ENCODE measurements at places on chromosomes 11 and 22.
A peak's percentile ranks its signal among the peaks of the same experiment; 100 is the strongest.

GRCh38 chr11:2833051-2833715 lies 52.4 kb downstream of the CDKN1C start:
- DNase-seq: no peak

GRCh38 chr11:134207538-134208239 lies 16.1 kb downstream of the NCAPD3 start:
- DNase-seq: no peak

DNA sequence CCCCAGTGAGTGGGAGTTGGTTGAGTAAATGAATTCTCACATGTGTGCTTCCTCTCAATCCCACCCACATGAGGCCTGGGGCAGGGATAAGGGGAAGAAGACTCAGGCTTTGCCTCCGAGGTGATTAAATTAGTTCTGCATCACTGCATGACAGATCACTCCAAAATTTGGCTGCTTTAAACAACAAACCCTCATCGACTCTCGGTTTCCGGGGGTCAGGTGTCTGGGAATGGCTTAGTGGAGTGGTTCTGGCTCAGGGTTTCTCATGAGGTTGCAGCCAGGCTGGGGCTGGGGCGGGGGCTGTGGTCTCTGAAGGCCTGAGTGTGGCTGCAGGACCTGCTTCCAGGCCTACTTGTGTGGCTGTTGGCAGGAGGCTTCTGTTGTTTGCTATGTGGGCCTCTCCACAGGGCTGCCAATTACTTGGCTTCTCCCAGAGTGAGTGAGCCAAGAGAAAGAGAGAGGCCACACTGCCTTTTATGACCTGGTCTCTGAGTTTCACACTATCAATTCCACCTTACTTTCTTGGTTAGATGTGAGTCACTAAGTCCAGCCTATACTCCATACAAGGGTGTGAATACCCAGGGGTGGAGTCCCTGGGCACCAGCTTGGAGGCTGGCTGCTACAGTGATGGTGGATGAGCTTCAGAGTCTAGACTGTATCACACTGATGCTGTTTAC lies 15.9 kb downstream of the MOGAT2 start:
- DNase-seq: peak; percentile 75

DNA sequence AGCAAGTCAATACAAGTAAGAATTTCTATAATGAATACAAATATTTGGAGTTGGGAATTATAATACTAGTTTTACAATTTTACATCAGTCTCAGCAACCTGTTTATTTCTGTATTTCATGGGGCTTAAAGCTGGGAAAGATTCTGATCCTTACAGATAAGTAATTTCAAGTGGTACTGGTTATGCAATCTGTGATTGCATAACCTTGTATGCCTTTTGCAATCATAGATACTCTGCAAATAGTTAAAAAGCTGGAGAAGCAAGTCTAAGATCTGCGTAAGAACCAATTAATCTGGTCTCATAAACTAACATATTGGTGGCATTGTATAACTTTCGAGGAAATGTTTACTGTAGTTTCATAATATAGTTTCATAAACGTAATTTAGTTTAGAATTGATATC lies 198.3 kb upstream of the PGR start:
- no peak for DNase-seq

GRCh38 chr22:25375683-25376082 lies 156.2 kb downstream of the CRYBB2 start:
- no peak for DNase-seq

DNA sequence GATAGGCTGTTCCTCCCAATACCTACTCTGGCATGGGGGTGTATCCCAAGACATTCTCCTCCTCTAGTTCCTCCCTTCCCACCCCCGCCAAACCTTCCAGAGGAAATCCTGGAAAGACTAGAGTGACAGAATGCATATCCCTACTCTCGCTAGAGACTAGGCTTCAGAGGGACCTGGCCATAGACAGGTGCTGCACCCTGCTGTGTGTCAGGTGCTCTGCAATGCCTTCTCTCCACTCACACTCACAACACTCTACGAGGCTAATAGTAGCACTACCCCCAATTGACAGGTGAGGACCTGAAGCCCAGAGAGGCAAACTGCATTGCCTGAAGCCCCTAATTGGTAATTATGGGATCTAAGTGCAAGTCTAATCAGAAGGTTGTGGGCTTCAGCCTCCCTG lies 46.2 kb upstream of the LMO1 start:
- DNase-seq: peak; percentile 20

DNA sequence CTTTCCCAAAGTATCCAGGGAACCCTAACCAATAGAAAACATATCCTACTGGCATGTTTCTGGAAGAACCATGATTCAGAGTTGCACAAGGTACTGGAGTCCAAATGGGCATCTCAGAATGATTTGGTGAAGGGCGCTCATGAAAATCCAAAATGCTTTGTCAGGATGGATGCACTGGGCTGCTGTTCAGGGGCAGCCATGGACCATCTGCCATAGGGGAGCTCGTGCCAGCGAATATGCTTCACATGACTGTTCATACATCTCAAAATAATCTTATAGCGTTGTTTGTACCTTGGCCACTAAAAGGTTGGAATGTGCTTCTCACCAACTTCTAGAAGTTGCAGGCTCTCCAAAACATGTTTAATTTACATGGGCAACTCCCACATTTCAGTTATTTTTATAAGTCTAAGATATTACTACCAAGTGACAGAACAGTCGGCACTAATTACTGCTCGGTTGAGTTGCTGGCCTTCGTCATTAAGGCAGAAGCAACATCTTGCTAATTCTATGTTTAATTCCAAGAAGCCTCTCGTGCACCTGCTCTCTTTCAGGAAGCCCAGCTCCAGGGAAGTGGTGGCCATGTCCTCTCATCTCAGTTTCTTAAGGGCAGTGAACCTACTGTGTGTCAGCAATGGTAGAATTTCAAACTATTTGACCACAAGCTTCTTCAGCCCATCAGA lies 1497.7 kb downstream of the TBC1D22A start:
- DNase-seq: no peak

DNA sequence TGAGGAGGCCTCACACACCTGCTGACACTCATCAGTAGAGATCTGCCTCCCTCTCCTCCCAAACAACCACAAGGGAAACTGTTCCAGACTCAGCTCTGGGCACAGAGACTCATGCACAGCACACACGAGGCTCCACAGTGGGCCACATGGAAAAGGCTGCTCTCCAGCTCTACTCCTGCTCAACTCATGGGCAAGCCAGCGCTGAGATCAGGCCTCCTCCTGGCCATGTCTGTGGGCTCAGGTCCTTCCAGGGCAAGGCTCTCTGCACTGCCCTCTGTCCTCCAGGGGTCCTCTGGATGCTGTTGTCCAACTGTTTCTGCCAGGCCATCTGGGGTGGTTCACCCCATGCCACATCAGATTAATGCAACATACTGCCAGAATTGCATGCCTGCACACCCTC lies 46.0 kb downstream of the PLEKHA7 start:
- no peak for DNase-seq

DNA sequence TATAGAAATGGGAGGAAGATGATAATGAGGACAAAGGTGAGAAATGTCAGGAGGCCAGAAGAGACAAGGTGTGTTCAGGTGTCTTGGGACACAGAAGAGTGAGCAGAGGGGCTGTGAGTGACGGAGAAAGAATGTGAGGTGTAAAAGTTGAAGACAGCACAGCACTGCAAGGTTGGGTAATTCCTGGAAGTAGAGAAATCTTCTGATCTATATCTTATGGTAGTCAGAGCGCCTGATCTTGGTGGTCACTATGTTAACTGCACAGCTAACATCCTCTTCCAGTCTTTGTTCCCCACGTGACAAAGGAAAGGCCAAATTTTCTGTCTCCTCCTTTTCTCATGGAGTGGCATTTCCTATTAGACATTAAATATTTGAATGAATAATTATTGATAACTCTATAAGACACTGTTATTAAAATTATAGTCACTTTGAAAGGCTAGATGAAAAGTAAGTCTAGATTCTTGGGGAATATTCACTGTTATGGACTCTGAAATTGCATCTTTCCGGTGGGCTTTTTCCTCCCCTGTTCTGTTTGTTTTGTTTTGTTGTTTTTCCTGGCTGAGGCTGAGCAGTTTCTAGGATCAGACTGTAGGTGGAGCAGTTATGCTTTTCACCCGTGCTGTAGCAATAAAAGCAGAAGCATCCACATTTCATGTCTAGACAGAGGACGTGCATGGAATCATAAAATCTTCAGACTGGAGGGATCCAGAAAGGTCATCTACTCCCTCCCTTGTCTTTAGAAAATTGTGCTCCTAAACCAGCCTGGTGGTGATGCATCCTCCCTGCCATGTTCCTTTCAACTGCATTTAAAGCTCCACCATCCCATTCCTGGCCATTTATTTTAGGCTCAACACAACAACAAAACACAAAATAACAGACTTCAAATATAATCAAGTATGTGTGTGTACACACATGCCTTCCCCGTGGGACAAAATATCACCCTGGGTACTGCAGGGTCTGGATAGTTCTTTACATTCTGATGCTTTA lies 26.6 kb downstream of the SC5D start:
- peak; percentile 81 for DNase-seq

DNA sequence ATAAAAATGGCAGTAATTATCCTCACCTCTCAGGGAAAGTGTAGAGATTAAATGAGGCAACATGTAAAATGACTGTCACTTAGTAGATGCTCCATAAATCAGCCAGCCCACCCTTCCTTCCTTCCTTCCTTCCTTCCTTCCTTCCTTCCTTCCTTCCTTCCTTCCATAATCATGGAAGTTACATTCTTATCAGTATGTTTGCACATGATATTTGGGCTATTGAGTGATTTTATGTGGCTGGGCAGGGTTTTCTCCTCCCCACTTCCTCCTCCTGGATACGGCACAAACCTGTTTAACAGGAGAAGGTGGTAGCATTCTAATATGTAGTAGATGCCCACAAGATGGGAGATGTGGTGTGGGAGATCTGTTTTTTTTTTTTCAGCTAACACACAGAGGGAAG lies 11.9 kb downstream of the LYVE1 start:
- DNase-seq: no peak

- no peak for DNase-seq
Observed at GRCh38 chr22:35554297-35554845, 13.7 kb downstream of the RASD2 start.

DNA sequence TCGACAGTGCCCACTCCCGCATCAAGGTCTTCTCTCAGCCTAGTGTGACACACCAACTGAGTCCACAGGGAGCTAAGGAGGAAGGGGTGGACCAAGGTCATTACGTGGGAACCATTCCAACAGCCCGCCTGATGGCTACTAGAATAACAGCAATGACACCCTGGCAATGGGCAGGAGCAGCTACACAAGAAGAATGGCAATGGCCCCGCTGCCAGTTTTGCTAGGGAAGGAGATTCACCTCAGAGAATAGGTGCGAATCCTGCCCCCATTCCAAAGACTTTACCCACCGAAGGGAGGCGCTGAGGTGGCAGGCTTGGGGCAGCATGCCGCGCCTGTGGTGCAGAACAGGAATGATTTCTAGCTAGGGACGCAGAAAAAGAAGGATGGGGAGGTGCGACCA lies 9.1 kb downstream of the WT1 start:
- no peak for DNase-seq

GRCh38 chr11:4645974-4646373 lies 2.2 kb downstream of the OR51E1 start:
- no peak for DNase-seq

DNA sequence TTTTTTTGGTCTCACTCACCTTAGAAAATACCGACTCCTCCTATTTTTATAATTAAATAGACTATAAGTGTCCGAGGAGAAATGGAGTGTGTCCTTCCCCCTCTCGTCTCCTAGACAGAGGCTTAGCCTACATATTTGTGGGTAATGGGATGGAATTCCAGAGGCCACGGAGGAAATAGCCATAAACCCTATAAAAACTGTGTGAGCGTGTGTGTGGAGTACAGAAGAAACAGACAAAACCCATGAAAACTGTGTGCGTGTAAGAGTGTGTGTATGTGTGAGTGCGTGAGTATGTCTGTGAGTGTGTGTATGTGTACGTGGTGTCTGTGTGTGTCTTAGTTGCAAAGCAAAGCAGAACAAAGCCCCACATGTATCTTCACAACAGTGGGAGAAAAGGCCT lies 883.5 kb downstream of the OPCML start:
- no peak for DNase-seq

GRCh38 chr22:49905465-49905864 lies 12.8 kb downstream of the ALG12 start:
- DNase-seq: no peak

DNA sequence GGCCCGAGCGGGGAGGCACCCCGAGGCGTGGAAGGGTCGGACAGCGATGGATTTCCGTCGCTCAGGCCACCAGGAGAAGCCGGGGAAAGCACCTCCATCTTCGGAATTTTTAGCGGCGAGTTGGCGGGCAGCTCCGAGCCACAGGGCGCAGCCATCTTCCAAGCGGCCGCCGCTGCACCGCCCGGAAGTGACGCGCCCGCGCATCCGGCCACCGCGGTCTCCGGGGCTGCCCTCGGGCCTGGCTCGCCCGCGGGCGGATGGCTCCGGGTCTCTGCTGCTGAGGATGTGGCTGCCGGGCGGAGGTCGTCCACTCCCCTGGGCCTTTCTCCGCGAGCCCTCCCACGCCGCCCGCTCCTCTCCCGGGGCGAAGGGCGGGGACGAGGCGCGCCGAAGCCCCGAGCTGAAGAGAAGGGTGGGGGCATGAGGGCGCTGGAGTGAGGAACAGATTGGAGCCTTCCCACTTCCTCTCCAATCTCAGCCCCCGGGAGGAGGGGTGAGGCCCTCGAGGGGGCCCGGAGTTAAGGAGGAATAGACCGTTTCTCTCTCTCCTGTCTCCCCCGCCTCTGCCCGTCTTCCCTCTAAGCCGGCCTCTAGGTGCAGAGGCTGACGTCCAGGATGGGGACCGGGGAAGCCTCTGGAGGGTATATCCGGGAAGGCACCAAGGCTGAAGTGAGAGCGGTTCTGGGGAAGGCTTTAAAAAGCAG lies at the start of gene MSANTD2:
TSS of gene MSANTD2 (minus strand) at position 181 of the 704 bp plus-strand sequence. CDS start at position 155, 26 bp downstream.
- DNase-seq: peak; percentile 89

GRCh38 chr11:12233602-12233925 lies 123.2 kb downstream of the MICAL2 start:
- no peak for DNase-seq

DNA sequence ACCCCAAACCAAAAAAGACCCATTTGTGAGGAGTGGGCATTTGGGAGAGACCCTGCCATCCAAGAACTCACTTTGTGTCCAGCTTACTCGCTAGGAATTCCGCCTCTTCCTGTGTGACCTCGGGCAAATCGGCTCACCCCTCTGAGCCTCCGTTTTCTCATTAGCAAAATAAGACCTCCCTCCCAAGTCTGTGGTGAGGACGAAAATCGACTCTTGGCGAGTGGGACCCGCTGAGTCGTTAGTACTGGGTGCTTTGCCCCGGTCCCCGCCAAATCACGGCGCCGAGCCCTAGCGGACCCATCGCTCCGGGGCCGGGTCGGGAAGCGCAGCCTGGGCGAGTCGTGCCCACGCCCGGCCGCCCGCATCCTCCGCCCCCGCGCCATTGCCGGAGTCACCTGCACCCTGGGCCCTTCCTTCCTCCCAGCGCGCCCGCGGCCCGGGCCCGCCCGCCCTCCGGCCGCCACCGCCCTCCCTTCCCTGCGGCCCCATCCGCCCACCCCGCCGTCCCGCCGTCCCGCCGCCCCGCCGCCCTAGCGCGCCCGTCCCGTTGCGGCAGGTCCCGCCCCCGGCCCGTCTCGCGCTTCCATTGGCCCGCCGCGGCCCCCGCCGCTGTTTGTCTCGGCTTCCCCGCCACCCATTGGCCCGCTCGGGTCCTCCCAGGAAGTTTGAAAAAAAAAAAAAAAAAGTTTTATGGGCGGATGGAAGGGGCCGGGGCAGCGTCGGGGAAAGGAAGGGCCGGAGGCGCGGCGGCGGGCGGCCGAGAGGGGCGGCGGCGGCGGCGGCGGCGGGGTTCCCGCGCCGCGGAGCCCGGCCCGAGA lies 48.9 kb downstream of the TRIOBP start:
- peak; percentile 56 for DNase-seq

All from NCI-H1092 treated with DMSO at 0.1 percent for 48 hours (cell line).